Smooth muscle cell of trachea (primary cell): ENCODE measurements at places on chromosomes 1 and 21. TPM values are rescaled to one million over a fixed set of nuclear protein-coding genes. Genes with fewer than 3 reads are reported as not detected.

The DCDC2B gene
- not detected in 2 replicates for total RNA-seq

The POFUT2 gene
- total RNA-seq, result 47.6 and 75.9 TPM in 2 replicates

The PROK1 gene
- total RNA-seq, result not detected in 2 replicates

The RBM11 gene
- 0.58 TPM in 1 of 2 replicates, not detected in the other for total RNA-seq

The PTAFR gene
- total RNA-seq, result under 0.01 and 0.15 TPM in 2 replicates

The HES2 gene
- 0.15 and 1.3 TPM in 2 replicates for total RNA-seq

The AIRE gene
- under 0.01 TPM in 1 of 2 replicates, not detected in the other for total RNA-seq

The TBCE gene
- 18.2 and 23.2 TPM in 2 replicates for total RNA-seq

The CITED4 gene
- 1.2 and 2.5 TPM in 2 replicates for total RNA-seq

The RBP7 gene
- total RNA-seq, result not detected in 2 replicates

The OR2T33 gene
- not detected in 2 replicates for total RNA-seq
